ENCODE measurements at places on chromosomes 12 and 14.

DNA sequence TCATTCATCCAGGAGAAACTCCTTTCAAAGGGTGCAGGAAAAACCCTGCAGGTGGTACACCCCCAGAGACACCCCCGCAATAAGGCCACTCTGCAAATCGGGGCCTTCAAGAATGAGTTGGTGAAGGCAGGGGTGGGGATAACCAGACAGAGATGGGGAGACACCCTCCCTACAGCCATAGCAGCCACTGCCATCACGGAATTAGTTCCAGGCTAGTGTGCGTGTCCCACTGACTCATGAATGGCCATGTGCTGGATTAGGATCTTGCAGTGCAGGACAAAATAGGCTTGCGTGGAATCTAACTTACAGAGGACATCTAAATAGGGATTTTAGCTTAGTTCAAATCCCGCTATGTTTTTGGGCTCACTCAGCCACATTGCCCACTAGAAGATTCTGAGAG, 37.8 kb downstream of the SPRING1 start:
- DNase-seq, result no peak

GRCh38 chr12:3145033-3145432, 67.9 kb downstream of the TSPAN9 start:
- no peak for DNase-seq

- DNase-seq, result no peak
Measured at GRCh38 chr14:86035882-86036281, 505.9 kb downstream of the FLRT2 start.

- no peak for DNase-seq
Measured at GRCh38 chr14:65854215-65854614, 441.7 kb downstream of the FUT8 start.

DNA sequence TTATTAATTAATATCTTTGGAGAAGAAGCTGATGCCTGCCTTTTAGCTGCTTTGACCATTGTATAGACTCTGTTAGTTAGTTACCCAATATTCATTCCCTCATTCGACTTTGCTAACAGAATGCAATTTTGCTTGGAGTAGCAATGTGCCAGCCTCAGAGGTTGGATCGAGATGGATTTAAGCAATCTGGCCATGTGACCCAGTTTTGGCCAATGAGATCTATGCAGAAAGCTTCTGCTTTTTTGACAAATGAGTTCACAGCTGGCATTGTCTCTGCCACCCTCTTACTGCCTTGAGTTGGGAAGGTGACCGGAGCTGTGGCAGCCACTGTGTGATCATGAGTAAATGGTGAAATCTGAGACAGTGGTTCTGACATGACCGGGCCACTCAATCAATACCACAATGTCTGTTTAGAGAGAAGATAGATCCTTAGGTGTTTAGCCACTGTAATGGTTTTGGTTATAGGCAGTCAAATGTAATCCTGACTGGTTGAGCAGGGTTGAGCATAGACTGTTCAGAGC, 74.9 kb upstream of the MED13L start:
- DNase-seq, result no peak

- DNase-seq, result no peak
Measured at GRCh38 chr12:120376416-120376815, 7.5 kb upstream of the MSI1 start.

- DNase-seq, result no peak
Measured at GRCh38 chr12:4393211-4393610, 13.7 kb upstream of the FGF23 start.

DNA sequence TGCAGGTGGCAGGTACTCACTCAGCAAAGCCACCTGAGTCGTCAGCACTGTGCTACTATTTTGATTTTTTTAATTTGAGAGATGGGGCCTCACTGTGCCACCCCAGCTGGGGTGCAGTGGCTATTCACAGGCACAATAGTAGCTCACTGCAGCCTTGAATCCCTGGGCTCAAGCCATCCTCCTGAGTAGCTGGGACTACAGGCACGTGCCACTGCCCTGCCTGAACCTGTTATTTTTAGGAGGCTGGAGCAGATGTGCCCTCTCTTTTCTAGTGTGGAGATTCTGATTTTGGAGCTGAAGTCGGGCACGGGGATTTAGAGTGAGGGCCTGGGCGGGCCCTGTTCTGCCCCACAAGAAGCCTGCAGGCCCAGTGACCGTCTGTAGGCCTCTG, 17.3 kb downstream of the SLC25A47 start:
- DNase-seq, result no peak

- DNase-seq, result no peak
Measured at GRCh38 chr12:46499226-46499625, 126.7 kb upstream of the SLC38A2 start.

GRCh38 chr14:24984846-24985589, 64.9 kb downstream of the STXBP6 start:
- DNase-seq, result no peak

DNA sequence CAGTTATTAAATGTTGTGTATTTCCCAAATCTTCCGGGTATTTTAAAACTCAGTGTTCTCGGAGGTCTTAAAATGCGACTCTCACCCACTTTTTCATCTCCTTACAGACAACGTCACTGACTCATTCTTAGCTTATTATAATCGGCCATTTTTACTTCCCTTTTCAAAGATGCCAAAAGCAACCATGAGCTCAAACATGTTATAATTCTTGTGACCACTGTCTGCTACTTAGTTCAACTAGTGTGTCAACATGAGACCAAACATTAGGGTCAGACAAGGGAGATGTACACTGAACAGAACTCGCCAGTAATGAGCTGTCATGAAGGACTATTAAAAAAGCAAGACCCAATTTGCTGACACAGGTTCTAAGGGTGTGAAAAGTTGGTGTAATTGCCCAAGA, 4.2 kb upstream of the GRIP1 start:
- DNase-seq, result no peak

DNA sequence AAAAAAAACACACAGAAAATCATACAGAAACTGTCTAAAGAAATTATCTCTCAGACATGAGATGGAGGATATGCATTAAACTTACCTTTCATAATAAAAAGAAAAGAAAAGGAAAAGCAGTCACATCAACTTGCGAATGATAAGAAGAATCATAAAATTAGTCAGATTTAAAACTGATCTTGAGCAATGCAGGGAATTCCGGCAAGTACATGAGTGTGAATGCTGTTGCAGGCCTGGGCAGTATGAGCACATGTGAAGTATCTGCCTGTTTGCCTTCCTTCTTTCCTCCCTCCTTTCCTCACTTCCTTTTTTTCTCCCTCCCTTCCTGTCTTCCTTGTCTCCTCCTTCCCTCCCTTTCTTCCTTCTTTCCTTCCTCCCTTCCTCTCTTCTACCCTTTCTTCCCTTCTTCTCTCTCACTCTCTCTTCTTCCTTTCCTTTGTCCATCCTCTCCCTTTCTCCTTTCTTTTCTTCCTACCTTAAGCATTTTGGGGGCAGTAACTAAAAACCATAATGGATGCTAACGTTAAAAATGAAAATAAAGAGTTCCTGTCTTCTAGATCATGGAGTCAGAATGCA, 38.5 kb upstream of the SLC6A15 start:
- DNase-seq, result no peak

DNA sequence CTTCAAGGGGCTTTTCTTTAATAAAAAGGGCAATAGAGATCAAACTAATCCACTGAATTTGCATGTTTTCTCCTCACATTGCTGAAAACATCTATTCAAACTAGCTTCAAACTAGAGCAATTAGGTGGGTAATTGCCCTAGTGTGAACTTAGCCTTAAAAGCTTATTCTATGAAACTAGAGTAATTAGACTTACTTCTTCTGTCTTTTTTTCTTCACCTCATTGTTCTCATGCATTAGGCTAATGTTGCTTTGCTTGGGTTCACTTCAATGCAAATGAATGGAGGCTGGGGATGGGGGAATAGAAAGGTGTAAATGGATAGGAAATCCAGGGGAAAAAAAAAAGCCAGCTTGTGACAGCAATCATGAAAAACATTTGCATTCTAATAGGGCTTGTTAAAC, 414.8 kb upstream of the LMO3 start:
- no peak for DNase-seq

GRCh38 chr14:21505012-21505553, 6.1 kb downstream of the METTL3 start:
- DNase-seq, result no peak

DNA sequence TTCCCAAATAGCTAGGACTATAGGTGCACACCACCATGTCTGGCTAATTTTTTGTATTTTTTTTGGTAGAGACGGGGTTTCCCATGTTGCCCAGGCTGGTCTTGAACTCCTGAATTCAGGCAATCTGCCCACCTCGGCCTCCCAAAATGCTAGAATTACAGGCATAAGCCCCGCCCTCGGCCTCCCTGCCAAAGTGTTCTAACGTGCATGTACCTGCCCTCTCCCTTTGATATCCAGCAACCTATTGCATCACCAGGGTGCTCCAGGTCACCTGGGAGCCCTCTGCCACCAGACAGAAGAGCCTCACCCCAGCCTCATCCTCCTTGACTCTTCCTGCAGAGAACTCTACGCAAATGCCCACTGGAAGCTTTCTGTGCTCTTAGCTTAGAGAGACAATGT, 2.2 kb upstream of the EML1 start:
- DNase-seq, result no peak

GRCh38 chr12:25566202-25566949, 13.3 kb upstream of the LMNTD1 start:
- no peak for DNase-seq

- no peak for DNase-seq
Measured at GRCh38 chr12:3842517-3842916, 30.7 kb downstream of the PARP11 start.

- no peak for DNase-seq
Measured at GRCh38 chr12:39368891-39369290, 74.0 kb downstream of the KIF21A start.

- no peak for DNase-seq
Measured at GRCh38 chr12:120760349-120761254, 35.0 kb downstream of the ACADS start.

GRCh38 chr12:51156245-51156765, 16.6 kb downstream of the TFCP2 start:
- no peak for DNase-seq

DNA sequence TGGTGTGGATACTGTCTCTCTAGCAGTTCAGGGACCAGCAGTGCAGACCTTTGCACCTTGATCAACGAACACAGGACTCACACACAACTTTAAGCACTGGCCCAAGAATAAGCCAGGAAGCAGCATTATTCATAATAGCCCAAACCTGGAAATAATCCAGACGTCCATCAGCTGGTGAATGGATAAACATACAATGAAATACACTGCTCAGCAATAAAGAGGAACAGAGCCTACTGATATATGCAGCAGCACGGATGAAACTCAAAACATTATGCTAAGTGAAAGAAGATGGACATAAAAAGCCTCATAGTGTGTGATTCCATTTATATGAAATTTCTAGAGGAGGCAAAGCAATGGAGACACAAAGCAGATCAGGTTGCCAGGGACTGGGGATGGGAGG, 303.9 kb upstream of the FKBP4 start:
- no peak for DNase-seq

GRCh38 chr12:57341275-57341990, 89.4 kb downstream of the R3HDM2 start:
- no peak for DNase-seq

- no peak for DNase-seq
Measured at GRCh38 chr12:89200217-89200616, 152.1 kb downstream of the DUSP6 start.
